ENCODE measurements at places on chromosomes 16 and 17. TPM values are rescaled to one million over a fixed set of nuclear protein-coding genes. Genes with fewer than 3 reads are reported as not detected.

The TERB1 gene
- 0.09 TPM for total RNA-seq

The CACNG5 gene
- total RNA-seq = not detected

The DNAI2 gene
- total RNA-seq = not detected

The PRSS33 gene
- not detected for total RNA-seq

The HMOX2 gene
- total RNA-seq = 114 TPM

The PYDC1 gene
- not detected for total RNA-seq

The AANAT gene
- 0.09 TPM for total RNA-seq

The HBA1 gene
- total RNA-seq = not detected

The AATF gene
- total RNA-seq = 19.3 TPM

The ERN2 gene
- not detected for total RNA-seq

The TBX6 gene
- 0.26 TPM for total RNA-seq

The RGS11 gene
- under 0.01 TPM for total RNA-seq

The KCNG4 gene
- total RNA-seq = not detected

The KRT28 gene
- total RNA-seq = not detected

The SKAP1 gene
- not detected for total RNA-seq

The SLC16A6 gene
- 0.54 TPM for total RNA-seq

The SOX15 gene
- under 0.01 TPM for total RNA-seq

The CD300LB gene
- not detected for total RNA-seq

All from dermis lymphatic vessel endothelial cell (primary cell).